LHCN-M2 (cell line): ENCODE measurements at places on chromosomes 6 and 20. TPM values are rescaled to one million over a fixed set of nuclear protein-coding genes. Genes with fewer than 3 reads are reported as not detected.

DNA sequence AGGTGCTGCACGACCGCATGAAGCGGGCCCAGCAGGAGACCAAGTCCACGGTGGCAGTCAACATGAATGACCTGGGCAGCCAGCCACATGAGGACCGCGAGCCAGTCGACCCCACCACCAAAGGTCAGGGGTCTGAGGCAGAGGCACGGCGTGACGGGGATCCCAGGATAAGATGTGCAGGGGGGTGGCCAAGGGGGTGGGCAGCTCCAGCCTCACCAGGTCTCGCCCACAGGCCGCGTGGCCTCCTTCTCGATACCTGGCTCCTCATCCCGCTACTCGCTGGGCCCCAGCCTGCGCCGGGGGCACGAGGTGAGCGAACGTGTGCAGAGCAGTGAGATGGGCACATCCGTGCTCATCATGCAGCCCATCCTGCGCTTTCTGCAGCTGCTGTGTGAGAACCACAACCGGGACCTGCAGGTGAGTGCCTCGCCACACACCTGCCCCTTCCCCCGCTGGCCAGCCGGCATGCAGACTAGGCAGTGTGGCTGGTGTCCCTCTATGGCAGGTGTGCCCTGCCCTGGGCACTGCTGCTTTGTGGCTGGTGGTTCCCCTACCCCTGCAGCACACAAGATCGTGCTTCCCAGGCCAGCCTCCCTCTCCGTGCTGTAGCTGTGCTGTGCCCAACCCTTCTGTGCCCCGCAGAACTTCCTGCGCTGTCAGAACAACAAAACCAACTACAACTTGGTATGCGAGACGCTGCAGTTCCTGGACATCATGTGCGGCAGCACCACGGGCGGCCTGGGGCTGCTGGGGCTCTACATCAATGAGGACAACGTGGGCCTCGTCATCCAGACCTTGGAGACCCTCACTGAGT is 25.9 kb downstream of the UQCC2 start:
- DNase-seq: no peak

Gene ADGB
- total RNA-seq: not detected in 2 replicates

- DNase-seq: no peak
Observed at GRCh38 chr20:62624325-62624690, 18.0 kb upstream of the SLCO4A1 start.

DNA sequence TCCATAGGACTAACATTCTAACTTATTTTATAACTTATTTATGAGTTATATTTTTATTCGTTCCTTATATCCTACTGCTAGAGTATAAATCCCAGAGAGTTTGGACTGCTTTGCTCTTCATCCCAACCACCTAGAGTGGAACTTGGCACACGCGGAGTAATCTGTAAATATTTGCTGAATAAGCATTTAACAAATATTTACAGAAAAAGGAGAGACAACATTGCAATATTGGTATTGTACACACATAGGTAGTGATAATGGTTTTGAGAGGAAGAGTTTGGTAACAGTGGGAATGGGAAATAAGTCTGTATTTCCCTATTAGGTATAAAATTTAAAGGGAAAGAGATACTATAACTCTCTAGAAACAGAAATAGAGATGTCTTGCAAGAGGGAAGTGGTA is 634.8 kb upstream of the CITED2 start:
- DNase-seq: no peak

GRCh38 chr20:37316116-37316774 is 26.8 kb downstream of the MANBAL start:
- DNase-seq: no peak

GRCh38 chr6:43838276-43839036 is 68.4 kb downstream of the VEGFA start:
- DNase-seq: peak; percentile 61

GRCh38 chr20:56437196-56437960 is 25.3 kb downstream of the CASS4 start:
- no peak for DNase-seq

Gene SSTR4
- not detected in 2 replicates for total RNA-seq

Gene RSPO4
- total RNA-seq: not detected in 2 replicates

GRCh38 chr6:79784395-79784753 is 153.2 kb downstream of the SH3BGRL2 start:
- no peak for DNase-seq

Gene LIN28B
- not detected in 2 replicates for total RNA-seq

DNA sequence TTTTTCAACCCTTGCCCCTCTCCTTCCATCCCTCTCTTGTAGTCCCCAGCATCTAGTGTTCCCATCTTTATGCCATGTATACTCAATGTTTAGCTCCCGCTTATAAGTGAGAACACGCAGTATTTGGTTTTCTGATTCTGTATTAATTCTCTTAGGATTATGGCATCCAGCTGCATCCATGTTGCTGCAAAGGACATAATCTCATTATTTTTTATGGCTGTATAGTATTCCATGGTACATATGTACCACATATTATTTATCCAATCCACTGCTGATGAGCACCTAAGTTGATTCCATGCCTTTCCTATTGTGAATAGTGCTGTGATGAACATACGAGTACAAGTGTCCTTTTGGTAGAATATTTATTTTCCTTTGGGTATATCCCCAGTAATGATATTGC is 66.8 kb downstream of the UNC5CL start:
- no peak for DNase-seq

- peak; percentile 74 for DNase-seq
Observed at GRCh38 chr6:111478749-111479148, 4.3 kb downstream of the REV3L start.

Gene ULBP2
- total RNA-seq: 7.6 and 8.1 TPM in 2 replicates

DNA sequence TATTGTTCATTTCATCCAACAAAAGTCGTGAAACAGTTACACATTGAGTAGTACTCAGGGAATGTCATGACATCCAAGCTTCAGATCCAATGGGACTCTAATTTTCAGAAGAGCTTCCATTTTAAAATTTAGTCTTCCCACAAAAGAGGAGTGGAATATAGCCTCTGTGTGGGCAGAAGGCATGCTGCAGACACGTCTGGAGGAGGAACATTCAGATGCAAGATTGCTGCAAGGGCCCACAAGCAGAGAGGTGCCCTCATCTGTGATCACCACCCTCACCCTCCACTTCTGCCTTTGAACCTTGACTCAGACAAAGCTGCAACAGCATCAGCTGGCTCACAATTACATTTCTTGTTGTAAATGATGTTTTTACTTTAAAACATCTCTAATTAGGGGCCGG is 29.9 kb downstream of the NRN1 start:
- no peak for DNase-seq

DNA sequence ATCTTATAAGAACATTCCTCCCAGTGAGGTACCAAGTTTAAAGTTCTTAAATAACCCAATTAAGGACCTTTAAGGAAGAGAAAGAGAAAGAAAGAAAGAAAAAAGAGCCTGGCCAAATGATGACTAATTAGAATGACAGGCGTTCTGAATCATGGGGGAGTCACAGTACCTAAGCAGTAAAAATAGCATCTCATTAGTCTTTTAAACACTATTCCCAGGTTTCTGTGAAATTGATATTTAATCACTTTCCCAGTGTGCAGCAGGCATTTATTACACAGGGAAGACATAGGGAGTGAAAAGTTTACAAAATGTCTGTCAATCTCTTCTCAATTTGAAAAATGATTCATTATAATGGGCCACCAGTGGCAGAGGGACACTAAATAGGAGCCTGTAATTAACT is 251.4 kb upstream of the MANEA start:
- no peak for DNase-seq

Gene RIPPLY2
- total RNA-seq: not detected in 2 replicates

DNA sequence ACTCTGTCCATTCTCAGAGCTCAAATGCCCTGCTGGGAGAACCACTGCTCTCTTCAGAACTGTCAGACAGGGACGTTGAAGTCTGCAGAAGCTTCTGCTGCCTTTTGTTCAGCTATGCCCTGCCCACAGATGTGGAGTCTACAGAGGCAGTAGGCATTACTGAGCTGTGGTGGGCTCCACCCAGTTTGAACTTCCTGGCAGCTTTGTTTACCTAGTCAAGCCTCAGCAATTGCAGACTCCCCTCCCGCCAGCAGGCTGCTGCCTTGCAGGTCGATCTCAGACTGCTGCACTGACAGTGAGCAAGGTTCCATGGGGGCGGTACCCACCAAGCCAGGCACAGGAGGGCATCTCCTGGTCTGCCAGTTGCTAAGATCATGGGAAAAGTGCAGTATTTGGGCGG is 21.8 kb upstream of the UFL1 start:
- DNase-seq: no peak

GRCh38 chr20:63163171-63163570 is 52.8 kb downstream of the YTHDF1 start:
- no peak for DNase-seq

- no peak for DNase-seq
Observed at GRCh38 chr20:51807720-51808250, 5.5 kb upstream of the SALL4 start.

DNA sequence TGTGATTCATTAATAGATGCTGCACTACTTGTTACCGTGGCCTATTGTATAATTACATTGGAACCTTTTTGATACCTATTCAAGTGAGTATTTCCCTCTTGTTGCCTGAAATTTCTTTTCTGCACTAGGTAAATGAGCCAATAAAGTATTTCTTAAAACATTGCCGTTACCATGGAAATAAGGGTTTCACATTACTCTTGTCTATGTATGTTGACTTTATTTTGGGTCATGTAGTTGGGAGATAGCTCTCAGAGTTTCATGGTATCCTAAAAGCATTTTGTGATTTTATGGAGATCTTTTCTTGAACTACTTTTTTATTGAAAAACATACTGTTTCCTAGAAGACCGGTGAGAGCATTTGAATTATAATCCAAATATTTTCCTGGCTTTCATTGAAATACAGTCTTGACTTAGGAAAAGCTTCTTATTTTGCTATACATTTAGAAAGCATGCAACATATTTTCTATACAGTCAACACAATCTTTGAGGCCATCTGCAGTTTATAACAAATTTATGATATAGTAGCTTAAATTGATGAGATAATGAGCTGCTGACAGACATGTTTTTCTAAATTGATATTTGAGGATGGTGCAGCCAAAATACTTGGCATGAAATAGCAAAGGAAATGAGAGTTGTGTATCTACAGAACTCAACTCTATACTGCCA is 650.4 kb downstream of the RFPL4B start:
- no peak for DNase-seq

- no peak for DNase-seq
Observed at GRCh38 chr6:146903451-146903850, 300.8 kb upstream of the STXBP5 start.

Gene FRK
- total RNA-seq: 1.9 and 2.9 TPM in 2 replicates

DNA sequence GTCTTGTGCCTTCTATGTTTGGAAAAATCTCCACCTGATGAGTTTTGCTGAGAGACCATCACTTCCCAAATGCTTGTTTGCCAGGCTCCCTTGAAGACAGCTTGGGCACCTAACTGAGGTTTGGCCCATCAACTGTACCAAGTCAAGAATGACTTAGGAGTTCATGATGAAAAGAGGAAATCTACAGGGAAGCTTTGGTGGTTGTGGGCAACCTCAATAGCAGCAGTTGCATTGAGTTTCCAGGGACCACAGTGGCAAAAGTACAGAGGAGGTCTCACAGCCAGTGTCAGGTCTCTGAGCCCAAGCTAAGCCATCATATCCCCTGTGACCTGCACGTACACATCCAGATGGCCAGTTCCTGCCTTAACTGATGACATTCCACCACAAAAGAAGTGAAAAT is 49.7 kb upstream of the PHACTR1 start:
- DNase-seq: no peak
